ENCODE measurements at places on chromosomes 7 and 10.

- no peak for DNase-seq
Observed at GRCh38 chr7:115040495-115040894, 118.6 kb downstream of the MDFIC start.

DNA sequence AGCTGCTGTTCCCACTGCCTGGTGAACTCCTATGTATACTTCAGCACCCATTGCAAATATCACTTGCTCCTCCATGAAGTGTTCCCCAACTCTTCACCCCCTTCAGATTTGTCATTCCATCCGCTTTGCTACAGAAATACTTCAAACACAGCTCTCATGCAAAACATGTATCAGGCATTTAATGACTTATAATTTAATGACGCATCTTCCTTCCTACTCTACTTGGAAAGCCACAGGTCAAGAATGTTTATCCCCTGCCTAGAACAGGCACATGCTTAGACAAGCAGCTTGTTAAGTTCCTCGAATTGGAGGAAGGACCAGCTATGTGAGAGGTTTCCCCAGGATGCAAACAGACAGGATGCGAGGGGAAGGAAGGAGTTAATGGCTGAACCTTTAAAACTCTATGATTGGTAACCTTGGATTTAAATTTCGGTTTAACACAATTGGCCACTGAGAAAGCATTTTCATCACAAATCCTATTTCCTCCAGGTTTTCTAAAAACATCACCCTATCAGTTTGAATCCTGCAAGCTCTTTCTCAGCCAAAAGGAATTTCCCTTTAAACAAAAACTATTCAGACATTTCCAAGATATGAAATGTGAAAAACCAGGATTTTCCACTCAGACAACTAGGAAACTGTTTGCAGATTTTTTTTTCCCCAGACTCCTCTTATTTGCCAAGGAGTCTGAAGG, 11.5 kb downstream of the CREB3L2 start:
- DNase-seq: peak; percentile 99

DNA sequence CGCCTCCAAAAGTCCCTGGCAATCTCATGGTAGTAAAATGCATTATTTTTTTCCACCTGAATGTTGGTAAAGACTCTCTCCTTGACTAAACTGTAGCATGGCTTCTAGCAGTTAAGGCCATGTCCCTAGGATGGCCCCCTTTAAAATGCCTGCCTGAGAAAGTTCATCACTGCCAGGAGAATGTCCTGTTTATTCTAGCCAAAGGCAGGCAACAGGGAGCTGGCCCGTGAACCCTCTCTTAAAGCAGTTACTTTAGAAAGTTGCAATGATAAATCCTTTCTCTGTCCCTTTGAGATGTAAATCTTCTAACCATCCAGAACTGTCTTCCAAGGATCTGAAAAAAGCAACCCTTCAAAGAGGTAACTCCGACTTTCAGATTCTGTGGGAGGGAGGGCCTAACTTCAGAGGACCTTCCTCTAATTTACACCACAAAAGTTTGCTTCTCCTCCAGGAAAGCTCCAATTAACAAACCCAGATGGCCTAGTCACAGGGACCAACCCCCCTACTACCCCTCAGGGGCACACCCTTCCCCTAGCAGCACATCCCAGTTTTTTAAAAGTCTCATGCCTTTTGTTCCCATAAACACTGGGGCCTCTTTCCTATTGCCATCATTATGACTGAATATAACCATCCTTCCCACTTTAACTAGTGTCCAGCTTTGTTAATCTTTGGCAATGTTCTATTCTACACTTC, 5.5 kb downstream of the DNTT start:
- DNase-seq: no peak

- no peak for DNase-seq
Observed at GRCh38 chr10:79239924-79240581, 107.2 kb upstream of the PPIF start.

DNA sequence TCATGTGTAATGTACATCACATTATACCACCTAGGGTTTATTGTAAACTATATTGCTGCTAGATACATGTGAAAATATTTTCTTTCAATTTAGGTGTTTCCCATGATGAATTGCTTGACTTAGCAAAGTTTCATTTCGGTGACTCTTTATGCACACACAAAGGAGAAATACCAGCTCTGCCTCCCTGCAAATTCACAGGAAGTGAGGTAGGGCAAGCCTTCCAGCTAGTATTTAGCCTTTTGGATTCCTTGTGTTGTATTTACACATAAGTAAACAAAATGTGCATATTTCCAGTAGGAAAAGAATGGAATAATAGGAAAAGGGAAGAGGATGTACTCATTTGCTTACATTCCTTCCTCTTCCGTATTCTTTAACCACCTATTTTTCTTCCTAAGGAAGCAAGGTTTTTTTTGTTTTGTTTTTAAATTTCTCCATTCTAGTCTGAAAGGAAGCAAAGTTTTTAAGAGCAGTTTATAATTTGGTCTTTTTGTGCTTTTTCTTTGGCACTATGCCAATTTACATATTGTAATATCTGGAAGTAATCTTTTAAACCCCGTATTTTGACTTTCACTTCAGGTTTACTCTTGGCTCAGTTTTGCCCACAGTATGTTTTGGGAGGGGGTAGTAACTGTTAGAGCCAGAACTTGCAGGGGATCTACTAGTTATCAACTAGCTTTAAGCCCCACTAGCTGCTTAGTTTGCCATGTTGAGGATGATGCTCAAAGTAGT, 10.4 kb downstream of the PMPCB start:
- no peak for DNase-seq

DNA sequence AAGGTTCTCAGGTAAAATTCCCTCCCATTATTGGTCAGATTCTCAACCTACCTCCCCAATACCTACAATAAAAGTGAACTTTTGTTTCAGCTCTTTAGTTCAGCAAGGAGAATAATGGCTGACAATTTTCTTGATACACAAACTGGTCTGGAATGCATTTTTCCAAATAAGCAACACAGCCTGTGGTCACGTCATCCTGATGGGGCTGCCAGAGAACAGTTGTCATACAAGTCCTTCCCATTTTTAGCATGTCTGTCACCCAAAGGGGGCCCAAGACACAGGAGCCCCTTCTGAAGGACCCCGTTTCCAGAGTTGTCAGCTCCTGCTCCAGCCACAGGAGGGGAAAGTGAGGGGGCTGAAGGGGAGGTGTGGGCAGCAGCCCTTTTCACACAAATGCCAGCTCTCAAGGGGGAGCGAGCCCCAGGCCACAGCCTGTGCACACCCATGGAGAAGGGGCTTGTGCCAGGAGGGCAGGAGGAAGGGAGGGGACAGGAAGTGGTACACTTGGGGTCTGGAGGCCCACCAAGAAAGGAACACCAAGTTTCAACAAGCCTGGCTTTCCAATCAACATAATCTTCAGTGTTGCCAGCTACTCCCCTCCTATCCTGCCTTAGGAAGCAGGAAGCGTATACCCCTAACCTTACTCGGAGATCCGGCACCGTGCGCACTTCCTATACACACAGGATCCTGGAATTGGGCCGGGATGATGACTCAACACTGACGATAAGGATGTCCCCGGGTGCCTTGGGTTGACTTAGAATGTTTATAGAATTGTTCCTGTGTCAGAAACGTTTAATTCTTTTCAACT, 43.4 kb upstream of the PDLIM1 start:
- DNase-seq: peak; percentile 98

DNA sequence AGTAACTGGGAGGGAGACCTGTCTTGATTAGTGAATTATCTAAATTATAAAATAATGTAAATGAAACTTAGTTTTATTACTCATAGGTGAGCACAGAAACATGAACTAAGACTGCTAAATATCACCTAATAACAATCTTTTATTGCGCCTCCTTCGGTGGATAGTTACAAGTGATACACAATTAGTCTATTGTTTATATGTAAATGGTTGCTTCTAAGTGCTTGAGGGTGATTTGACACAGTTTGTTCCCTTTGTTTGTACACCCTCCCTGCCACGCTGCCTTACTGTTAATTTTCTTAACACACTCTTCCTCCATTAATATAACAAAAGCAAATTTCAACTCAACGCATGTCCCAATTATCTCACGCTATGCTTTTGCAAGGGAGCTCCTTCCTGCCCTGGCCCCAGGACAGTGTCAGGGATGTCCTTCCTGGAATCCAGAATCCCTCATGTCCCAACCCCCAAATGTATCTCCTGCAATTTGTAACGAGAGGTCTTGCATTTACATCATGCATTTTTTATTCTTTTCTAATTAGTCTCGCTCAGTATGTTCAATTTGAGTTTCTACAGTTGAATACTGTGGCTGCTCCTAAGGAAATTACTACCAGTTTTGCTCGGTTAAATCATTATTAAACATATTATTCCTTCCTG, 4.2 kb downstream of the NPSR1 start:
- DNase-seq: no peak

GRCh38 chr7:42194238-42194637, 42.8 kb downstream of the GLI3 start:
- DNase-seq: no peak

GRCh38 chr10:77027141-77027540, 610.5 kb downstream of the KCNMA1 start:
- DNase-seq: no peak

GRCh38 chr7:40305229-40305628, 170.4 kb downstream of the SUGCT start:
- no peak for DNase-seq

GRCh38 chr7:101121991-101122932, 4.6 kb upstream of the SERPINE1 start:
- peak; percentile 100 for DNase-seq

- DNase-seq: no peak
Observed at GRCh38 chr10:64507651-64508028, 986.4 kb downstream of the REEP3 start.

- DNase-seq: no peak
Observed at GRCh38 chr10:132675031-132675740, 110.8 kb downstream of the NKX6-2 start.

Data from HCEC 1CT (cell line).